ENCODE measurements at places on chromosomes 3 and 15.
A peak's percentile ranks its signal among the peaks of the same experiment; 100 is the strongest.

GRCh38 chr15:44659056-44659455 is 4.4 kb downstream of the SPG11 start:
- DNase-seq = no peak

DNA sequence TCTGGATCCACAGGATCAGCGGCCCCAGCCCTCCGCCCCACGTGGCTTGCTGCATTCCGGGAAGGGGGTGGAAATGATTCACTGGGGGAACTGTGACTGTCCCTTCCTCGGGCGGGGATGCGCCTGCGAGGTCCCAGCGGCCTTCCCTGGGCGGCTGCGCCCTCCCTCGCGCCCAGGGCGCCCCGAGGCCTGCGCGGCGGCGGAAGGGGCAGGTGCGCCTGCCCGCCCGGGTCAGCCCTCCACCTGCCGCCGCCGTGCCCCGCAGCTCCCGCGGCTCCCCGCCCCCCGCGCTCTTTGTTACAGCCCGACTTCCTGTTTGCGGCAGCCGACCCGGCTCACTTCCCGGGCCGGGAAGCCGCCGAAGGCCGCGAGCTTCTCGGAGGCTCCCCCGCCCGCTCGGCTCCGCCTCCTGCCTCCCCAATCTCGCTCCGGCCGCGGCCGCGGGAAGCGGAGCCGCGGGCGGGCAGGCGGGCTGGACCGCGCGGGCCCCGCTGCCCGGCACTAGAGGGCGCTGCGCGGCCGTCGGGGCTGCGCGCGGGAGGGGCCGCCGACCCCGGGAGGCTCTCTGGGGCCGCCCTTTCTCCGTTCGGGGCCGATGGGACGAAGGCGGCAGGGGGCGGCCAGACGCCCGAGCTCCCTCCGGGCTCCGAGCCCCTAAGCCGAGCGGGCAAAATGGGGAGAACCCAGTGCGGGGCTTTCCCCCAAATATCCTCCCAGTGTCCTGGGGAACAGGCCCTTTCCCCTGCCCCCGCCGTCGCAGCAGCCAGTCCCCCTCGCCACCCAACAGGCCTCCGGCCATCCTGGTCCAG is 11.5 kb upstream of the CHAC1 start:
- peak; percentile 81 for DNase-seq

GRCh38 chr3:171383206-171384018 is 76.8 kb downstream of the TNIK start:
- DNase-seq = no peak

DNA sequence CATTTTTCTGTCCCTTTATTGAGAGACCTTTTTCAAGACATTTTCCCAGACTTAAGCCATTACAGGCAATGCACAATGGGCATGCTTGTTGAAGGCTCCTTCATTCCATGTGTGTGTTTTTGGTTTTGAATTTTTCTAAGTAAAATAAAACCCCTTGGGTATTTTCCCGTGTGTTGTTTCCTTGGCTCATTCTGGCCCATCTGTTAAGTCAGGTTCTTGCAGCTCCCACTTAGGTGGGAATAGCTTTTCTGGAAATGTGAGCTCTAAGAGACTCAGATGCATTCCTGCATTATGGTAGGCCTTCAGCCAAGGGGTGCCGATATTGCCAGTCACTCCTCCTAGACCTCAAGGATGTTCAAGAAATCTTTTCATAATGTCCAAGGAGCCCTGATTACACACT is 314.9 kb downstream of the CACNA2D3 start:
- no peak for DNase-seq

GRCh38 chr3:169478566-169479313 is 184.8 kb downstream of the MECOM start:
- no peak for DNase-seq

DNA sequence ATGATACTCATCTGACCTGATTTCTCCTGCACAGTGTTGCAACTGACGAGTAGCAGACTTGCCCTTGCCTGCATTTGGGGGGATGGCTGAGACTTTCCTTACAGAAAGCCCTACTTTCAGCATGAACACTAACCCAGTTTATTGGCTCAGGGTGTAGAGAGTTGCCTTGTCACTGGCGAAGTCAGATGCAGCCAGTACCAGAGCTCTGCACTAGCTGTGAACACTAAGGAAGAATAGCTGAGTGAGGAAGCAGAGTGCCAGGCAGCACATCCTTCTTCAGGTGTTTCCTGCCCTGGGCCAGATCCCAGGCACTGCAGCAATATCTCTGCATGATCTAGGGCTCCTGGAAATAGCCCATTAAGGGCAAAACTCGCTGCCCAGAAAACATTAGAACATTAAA is 154.0 kb upstream of the SYNPR start:
- no peak for DNase-seq

DNA sequence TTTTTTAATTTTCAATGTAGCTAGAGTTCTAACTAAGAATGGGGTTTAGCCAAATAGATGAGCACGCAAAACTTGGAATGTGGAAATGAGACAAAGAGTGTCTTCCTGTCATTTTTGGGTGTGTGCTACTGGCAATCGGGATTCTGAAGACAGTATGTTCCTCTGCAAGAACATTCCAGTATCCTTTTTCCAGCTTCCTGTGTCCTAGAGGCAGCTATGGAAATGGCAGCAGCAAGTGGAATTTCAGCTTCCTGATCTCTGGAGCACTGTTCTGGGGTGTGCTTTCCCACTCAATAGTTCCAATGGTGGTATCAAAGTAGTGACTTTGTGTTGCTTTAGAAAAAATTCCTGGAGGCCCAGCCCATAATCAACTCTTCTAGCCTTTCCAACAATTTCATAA is 642.9 kb upstream of the KCNMB2 start:
- no peak for DNase-seq
